A375 (cell line): ENCODE measurements at places on chromosomes 2 and 18. TPM values are rescaled to one million over a fixed set of nuclear protein-coding genes. Genes with fewer than 3 reads are reported as not detected.

MTHFD2 gene
- total RNA-seq, result 443 and 475 TPM in 2 replicates

GPR17 gene
- total RNA-seq, result 0.27 TPM in 1 of 2 replicates, not detected in the other

CNDP1 gene
- total RNA-seq, result not detected in 2 replicates

KCNS3 gene
- total RNA-seq, result 2.8 and 11.2 TPM in 2 replicates

CCL20 gene
- 1.3 TPM in 1 of 2 replicates, not detected in the other for total RNA-seq
